CD4-positive, alpha-beta memory T cell (primary cell): ENCODE measurements at places on chromosomes 1 and 21. TPM values are rescaled to one million over a fixed set of nuclear protein-coding genes. Genes with fewer than 3 reads are reported as not detected.

DNA sequence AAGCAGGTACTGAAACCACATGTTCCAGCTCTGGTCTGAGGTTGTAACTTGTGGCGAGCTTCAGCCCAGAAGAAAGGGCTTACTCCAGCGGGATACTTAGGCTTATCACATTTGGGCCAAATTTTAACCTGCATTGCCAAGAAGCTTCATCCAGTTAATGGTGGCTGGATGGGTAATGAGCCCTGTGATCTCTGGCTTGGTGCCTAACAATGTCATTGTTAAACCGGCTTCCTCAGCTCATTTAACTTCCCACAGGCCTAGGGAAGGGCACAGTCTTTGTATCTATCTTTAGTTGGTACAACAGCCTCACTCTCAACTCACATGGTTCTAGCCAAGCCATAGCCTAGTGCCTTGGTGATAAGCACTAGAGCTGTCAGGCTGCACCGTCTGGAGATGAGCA is 43.6 kb upstream of the CCDC190 start:
- no peak for DNase-seq

Gene FMO2
- total RNA-seq, result not detected

- no peak for DNase-seq
These were observed 58.5 kb downstream of the FOXO6 start for GRCh38 chr1:41419584-41420295.

Gene INSRR
- total RNA-seq, result 0.06 TPM

Gene AGBL4
- not detected for total RNA-seq

DNA sequence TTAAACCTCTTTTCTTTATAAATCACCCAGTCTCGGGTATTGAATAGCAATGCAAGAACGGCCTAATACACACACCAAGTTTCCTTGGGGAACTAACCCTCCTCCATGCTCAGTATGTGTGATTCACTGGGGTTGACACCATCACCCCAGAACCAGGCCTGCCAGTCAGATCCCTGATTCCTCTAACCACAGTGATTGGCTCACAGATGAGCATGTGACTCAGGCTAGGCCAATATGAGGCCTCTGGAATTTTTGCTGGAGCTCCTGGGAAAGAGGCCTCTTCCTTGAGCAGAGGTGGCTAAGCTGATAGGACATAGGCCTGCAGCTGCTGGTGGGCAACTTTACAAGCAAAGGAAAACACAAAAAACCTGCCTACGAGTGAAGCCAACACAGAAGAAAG is 74.7 kb upstream of the ZBTB40 start:
- DNase-seq, result no peak

GRCh38 chr1:184755226-184756065 is 788 bp upstream of the EDEM3 start:
- DNase-seq, result no peak

DNA sequence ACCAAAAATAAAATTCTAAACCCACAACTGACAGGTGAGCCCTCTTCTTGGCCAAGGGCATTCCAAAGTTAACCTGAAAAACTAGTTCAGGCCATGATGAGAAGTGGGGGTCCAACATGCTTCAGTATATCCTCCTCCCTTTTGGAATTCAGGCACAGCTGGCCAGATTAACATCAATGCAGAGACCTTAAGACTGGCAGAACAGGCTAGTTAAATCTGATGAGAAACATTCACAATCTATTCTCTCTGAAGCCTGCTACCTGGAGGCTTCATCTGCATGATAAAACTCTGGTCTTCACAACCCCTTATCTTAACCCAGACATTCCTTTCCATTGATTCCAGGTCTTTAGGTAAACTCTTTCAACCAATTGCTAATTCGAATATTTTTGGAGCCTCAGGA is 26.7 kb upstream of the ZBTB8B start:
- DNase-seq, result no peak

DNA sequence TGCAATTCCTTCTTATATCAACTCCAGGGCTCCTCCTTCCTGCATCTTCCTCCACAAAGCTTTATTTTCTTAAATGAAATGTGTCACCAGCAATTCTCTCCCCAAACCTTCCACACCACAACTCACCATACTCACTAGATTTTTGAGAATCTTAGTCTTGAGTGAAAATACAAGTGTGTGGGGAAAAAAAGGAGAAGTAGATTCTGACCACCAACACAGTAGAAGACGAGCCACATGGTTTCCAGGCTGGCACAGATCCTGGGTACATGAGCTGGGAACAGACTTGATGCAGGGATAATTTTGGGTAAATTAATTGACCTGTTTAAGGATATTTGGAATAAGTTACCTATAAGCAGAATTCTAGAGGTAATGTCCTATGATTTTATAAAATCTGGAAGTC is 72.8 kb upstream of the KCNJ15 start:
- no peak for DNase-seq

Gene RCC2
- total RNA-seq, result 41.2 TPM

DNA sequence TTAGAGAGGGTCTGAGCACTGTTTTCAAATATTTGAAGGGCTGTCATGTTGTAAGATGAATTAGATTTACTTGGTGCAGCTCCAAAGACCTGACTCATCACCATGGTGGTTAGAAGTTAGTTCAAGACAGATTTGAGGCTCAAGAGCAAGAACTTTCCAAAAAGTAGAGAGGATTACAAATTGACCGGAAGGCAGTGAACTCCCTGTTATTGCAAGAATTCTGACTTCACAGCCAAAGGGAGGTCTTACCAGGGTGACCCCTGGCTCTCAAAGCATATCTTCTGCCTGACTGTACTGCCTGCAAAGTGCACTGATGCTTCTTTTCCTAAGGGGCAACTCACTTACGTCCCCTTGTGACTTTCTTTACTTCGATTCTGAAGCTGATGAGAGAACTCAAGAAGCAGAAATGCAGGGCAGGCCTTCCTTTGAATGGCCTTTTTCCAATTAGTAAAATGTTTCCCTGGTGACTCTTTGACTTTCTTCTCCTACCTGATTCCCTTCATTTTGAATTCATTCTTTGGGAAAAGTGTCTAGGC is 86.4 kb downstream of the NAV1 start:
- no peak for DNase-seq

Gene IGSF9
- total RNA-seq, result not detected

DNA sequence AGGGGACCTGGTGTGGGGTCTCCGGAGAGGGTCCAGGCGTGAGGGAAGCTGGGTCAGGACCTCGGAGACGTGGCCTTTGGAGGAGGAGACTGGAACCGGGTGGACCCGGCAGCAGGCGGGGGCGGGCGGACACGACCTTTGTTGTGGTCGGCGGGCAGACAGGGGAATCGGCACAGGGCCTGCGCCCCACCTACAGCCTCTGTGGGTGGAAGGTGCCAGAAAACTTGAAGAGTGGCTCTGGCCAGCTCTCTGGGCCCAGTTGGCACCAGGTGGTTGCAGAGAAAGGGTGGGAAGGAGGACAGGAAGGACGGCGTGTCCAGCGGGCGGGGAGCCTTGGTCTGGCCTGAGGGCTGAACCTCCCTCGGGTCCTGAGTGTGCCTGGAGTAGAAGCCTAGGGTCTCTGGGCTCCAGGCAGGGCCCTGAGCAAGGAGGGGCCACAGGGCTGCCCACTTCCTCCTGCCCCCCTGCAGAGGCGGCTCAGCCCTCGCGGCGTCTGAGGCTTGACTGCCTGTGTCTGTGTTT is 7.7 kb upstream of the TTLL10 start:
- no peak for DNase-seq

GRCh38 chr1:33392639-33393038 is 38.3 kb downstream of the PHC2 start:
- DNase-seq, result no peak

- no peak for DNase-seq
These were observed 2.2 kb upstream of the MAGI3 start for GRCh38 chr1:113388017-113388620.

Gene ITLN2
- total RNA-seq, result not detected

DNA sequence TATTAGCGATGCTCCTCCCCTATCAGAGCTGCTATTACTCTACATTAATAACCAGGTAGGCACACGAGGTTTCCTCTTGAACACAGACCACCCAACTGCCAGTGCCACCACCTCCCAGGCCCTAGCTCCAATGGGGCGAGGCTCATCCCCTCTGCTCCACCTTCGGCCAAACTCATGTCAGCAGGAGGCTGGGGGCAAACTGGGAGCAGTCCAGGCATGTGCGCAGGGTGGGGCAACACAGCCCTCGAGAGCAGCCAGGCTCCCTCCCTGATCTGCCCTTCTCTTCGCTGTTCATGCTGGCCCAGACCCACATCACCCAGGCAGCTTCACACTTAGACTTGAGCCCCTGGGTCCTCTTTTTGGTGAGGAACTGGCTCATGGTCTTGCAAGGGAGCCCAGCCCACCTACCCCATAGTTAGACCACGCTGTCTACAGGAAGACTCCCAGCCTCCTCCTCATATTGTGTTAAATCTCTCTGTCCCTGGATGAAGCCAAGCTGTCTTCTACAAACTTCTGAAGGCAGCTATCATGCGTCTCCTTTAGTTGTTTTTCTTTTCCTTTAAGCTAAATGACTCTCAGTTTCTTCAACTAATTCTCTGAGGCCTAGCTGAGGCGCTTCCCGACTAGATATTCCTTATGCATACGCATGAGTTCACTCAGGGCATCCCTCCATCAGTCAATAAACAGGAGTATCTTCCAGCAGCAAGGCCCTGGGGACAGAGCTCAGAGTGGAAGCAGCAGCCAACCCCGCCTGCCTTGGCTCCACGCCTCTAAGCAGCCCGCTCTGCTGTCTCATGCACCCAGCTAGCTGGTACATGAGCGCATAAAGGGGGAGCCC is 12.0 kb downstream of the TMEM9 start:
- DNase-seq, result no peak

GRCh38 chr21:28587748-28588147 is 404.9 kb downstream of the LTN1 start:
- no peak for DNase-seq

Gene CMPK1
- 152 TPM for total RNA-seq
